ENCODE measurements at places on chromosomes 5 and 9. TPM values are rescaled to one million over a fixed set of nuclear protein-coding genes. Genes with fewer than 3 reads are reported as not detected.

The IL9 gene
- not detected for total RNA-seq

The LRRC70 gene
- 2.5 TPM for total RNA-seq

DNA sequence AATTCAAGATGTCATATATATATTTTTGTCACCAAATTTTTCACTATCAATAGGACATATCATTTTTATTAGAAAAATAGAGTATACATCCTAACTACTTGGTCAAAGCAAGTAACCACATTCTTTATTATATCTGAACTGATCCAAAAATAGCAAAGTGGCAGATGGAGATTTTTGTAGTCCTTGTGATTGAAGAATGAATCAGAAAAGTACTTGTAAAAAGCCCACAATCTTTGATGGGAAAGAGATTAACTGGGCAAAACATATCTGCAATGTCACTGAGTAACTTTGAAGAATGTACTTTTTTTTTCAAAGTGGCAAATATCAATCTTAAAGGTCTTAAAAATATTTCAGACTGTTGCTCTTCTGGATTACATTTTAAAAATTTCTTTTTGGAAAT lies 1040.6 kb upstream of the SEMA6A start:
- no peak overlapping the region for H3K27ac ChIP-seq
- no peak for DNase-seq
- H3K4me1 ChIP-seq, result no peaks in the 10 kb centered on the region
- H3K36me3 ChIP-seq, result no peaks in the 10 kb centered on the region
- H3K4me3 ChIP-seq, result no peak overlapping the region

DNA sequence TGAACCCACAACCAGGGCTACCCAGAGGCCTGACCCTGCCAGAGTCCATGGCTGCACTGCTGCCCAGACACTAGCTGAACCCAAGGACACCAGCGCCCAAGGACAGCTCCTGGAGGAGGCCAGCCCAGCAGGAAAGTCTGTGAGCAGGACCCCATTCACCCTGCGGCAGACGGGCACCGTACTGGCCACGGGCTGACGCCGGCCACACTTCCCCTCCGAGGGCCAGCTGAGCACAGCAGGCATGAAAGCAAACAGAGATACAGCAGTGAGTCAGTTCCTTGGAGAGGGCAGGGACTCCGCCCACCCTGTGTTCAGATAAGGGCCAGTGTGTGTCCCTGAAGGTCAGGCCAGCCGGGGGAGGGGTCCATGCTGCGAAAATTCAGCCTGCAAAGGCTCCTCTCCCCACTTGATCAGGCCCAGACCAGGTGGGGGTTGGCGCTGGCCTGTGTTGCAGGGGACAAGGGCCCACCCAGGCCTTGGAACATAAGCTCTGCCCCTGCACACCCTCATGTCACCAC lies 3.2 kb downstream of the RNF208 start:
- H3K4me3 ChIP-seq, result no peak overlapping the region
- no peak overlapping the region for H3K27ac ChIP-seq
- no peaks in the 10 kb centered on the region for H3K27me3 ChIP-seq
- H3K4me1 ChIP-seq, result peaks cover 11% of the 10 kb centered on the region
- no peak for DNase-seq

GRCh38 chr5:111755345-111755941 lies 1.6 kb downstream of the NREP start:
- no peak for DNase-seq
- peaks cover 6% of the 10 kb centered on the region for H3K4me1 ChIP-seq
- no peak overlapping the region for H3K27ac ChIP-seq
- no peak overlapping the region for H3K4me3 ChIP-seq
- H3K27me3 ChIP-seq, result no peaks in the 10 kb centered on the region

The SPARC gene
- total RNA-seq, result 992 TPM

The DRD1 gene
- total RNA-seq, result 0.15 TPM

DNA sequence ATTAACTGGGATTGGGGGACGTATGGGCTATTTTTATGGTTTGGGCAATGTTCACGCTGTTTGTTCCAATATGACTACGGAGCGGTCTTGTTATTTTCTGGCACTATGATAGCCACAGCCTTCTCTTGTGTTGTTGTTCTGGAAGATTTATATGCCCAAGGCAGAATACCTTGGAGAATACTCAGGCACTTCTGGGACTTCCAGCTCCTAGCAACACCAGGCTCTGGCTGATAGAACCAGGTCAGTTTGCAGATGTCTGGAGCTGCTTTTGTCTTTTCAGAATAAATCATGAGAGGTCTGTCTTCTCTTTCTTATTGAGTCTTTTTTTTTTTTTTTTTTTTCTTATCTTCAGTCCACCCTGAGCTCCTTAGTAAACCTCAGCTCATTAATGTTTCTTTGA lies 262.5 kb downstream of the MED10 start:
- H3K4me1 ChIP-seq, result no peaks in the 10 kb centered on the region
- H3K27me3 ChIP-seq, result no peaks in the 10 kb centered on the region
- no peaks in the 10 kb centered on the region for H3K36me3 ChIP-seq

The AIF1L gene
- total RNA-seq, result 3.6 TPM

The AKNA gene
- total RNA-seq, result 47.7 TPM

DNA sequence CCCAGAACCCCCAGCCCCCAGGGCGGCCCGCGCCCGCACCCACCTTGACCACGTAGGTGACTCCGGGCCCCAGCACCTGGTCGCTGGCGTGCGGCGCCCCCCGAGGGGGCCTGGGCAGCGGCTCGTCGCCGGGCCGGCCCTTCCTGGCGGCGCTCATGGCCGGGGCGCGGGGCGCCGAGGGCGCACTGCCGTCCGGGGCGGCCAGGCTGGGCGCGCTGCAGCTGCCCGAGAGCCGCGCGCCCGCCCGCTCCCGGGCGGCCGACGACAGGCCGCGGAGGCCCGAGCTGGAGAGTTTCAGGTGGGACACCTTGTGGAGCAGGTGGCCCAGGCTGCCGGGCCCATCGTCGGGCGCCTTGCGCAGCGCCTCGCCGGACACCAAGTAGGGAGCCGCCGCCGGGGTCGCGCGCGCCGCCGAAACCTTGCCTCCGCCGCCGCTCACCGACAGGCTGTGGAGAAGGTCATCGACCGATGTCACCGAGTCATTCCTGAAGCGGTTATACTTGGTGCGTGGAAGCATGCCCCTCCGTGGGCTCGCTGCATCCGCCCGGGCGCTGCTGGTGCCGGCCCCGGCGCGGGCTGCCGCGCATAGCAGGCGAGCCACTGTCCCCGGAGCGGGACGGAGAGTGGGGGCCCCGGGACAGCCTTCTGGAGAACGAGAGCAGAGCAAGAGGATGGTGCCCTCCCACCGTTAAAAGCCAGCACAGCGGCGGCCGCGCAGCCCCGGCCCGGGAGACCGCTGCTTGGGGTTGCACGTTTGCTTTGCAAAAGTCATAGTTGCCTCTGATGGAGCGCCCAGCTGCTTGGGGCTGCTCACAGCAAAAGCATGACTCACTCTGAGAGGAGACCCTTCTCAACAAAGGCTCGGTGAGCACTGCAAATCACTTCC lies at the start of gene SHC3:
Gene SHC3, minus strand, starts transcription at position 875 of the 886 bp plus-strand sequence. Its CDS starts 358 bp downstream, at position 517.
- H3K27ac ChIP-seq, result no peak within 1 kb of the TSS
- no peak for DNase-seq
- peak within 1 kb of the TSS; percentile 31 for H3K4me3 ChIP-seq
- no peaks in the 10 kb centered on the region for H3K36me3 ChIP-seq
- peaks cover 4% of the 10 kb centered on the region for H3K4me1 ChIP-seq
- H3K27me3 ChIP-seq, result no peaks in the 10 kb centered on the region

DNA sequence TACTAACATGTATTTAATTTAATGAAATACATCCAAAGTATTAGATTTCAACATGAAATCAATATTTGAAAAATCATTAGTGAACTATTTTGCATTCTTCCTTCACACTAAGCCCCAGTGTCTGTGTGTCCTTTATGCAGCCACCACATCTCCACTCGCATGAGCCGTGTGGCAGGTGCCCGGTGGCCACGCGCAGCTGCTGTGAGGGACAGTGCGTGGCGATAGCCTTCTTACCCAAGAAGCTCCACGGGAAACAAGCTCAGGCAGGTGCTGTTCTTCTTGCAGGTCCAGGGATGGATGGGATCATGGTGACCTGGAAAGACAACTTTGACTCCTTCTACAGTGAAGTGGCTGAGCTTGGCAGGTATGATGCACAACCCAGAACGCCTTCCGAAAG lies 79.3 kb upstream of the OTULINL start:
- H3K27ac ChIP-seq, result no peak overlapping the region
- no peaks in the 10 kb centered on the region for H3K27me3 ChIP-seq
- no peaks in the 10 kb centered on the region for H3K4me1 ChIP-seq

DNA sequence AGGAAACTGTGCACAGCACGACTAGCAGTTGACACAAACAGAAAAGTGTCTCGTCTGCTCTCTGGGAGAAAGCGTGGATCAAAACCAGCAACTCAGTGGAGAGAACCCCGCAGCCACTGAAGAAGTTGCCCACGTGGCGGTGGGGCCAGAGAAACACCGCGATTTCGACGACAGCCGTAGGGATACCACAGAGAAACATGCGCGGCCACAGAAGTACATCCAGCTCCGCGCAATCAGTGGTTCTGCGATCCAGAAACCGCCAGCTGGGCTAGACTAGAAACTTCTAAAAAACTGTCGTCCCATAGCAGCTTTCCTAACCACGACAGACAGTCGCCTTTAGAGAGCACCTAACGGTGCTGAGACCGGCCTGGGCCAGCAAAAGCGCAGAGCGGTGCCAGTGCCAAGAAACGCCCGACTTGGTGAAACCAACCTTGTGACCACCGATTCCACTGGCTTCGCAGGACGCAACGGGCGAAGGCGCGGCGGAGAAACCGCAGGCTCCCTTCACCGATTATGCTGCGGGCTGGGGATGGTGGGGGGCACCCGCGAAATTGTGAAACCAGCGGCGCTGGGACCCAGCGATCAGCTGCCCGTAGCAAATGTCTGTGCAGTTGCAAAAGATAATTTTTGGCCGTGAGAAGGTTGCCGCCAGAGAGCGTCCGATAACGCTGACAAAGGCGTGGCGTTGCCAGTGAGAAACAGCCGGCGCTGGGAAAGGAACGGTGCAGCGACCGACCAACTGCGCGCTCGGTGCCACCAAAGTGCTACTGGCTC lies 2.7 kb upstream of the ANXA2R start:
- no peaks in the 10 kb centered on the region for H3K4me1 ChIP-seq
- no peaks in the 10 kb centered on the region for H3K36me3 ChIP-seq
- DNase-seq, result peak; percentile 75
- H3K4me3 ChIP-seq, result peak overlapping the region; percentile 61

DNA sequence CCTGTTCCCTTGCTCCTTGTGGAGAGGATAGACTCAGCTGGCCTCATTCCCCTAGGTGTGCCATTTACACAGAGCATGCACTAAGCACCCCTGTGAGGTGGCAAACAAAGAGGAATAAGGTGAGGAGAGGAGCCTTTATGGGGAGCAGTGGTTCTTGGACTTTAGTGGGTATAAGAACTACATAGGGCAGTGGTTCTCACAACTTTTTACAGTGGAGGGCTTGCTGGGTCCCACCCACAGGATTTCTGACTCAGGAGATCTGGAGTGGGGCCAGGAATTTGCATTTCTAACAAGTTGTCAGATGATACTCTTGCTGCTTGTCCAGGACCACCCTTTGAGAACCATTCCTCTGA lies 42.0 kb downstream of the CSF1R start:
- H3K36me3 ChIP-seq, result no peaks in the 10 kb centered on the region
- no peak for DNase-seq
- H3K27me3 ChIP-seq, result no peaks in the 10 kb centered on the region
- peaks cover 10% of the 10 kb centered on the region for H3K4me1 ChIP-seq
- no peak overlapping the region for H3K4me3 ChIP-seq

GRCh38 chr9:131018621-131019020 lies 9.6 kb downstream of the LAMC3 start:
- no peak overlapping the region for H3K27ac ChIP-seq
- H3K27me3 ChIP-seq, result no peaks in the 10 kb centered on the region
- H3K36me3 ChIP-seq, result no peaks in the 10 kb centered on the region
- peaks cover 3% of the 10 kb centered on the region for H3K4me1 ChIP-seq
- no peak for DNase-seq

- no peaks in the 10 kb centered on the region for H3K27me3 ChIP-seq
- H3K4me1 ChIP-seq, result peaks cover 14% of the 10 kb centered on the region
- DNase-seq, result peak; percentile 44
- H3K4me3 ChIP-seq, result no peak overlapping the region
- H3K36me3 ChIP-seq, result no peaks in the 10 kb centered on the region
- peak overlapping the region; percentile 65 for H3K27ac ChIP-seq
Measured at GRCh38 chr5:176394881-176395675, 6.5 kb downstream of the HIGD2A start.

DNA sequence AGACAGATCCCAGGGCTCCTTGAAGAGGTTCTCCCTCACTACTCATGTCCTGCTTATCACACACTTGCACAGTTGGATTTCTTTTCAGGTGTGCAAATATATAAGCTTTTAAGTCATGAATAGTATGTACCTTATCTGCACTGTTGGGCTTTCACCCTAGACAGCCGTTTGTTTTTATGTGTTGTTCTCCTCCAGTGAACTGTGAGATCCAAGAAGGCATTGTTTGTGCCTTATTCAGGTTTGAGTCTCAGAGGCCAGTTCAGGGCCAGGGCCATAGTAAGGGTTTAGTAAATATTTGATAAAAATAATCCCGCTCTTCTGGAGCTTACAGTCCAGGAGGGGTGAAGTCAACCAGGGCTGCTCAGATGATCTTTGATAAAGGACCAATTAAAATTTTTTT lies 480.0 kb downstream of the TMEM38B start:
- no peaks in the 10 kb centered on the region for H3K36me3 ChIP-seq
- no peaks in the 10 kb centered on the region for H3K27me3 ChIP-seq
- DNase-seq, result no peak
- H3K27ac ChIP-seq, result no peak overlapping the region
- no peak overlapping the region for H3K4me3 ChIP-seq

DNA sequence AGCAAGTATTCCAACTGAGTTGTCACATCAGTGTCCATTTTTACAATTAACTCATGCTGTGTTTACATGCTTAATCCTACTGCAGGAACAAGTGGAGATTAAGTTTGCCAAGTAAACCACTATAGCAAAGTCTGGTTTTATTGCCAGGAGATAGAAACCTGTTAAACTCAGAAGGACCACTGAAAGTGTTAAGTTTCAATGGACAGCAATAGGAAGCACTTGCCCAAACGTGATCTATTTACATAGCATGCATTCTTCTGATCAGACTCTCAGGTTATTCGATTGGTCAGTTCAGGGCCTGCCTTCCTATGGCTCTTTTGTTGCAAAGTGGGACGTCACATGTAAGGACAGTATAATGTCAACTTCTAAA lies 28.0 kb upstream of the IFNK start:
- no peak overlapping the region for H3K4me3 ChIP-seq
- no peaks in the 10 kb centered on the region for H3K27me3 ChIP-seq
- peaks cover 4% of the 10 kb centered on the region for H3K4me1 ChIP-seq

GRCh38 chr5:178483620-178484019 lies 106.6 kb downstream of the COL23A1 start:
- H3K4me3 ChIP-seq, result no peak overlapping the region
- H3K36me3 ChIP-seq, result no peaks in the 10 kb centered on the region
- H3K4me1 ChIP-seq, result peaks cover 1% of the 10 kb centered on the region
- H3K27ac ChIP-seq, result no peak overlapping the region

The ANKRD31 gene
- 0.36 TPM for total RNA-seq

The NR6A1 gene
- total RNA-seq, result 0.57 TPM

- H3K4me1 ChIP-seq, result peaks cover 4% of the 10 kb centered on the region
- no peak overlapping the region for H3K4me3 ChIP-seq
- H3K27ac ChIP-seq, result no peak overlapping the region
- DNase-seq, result no peak
- no peaks in the 10 kb centered on the region for H3K27me3 ChIP-seq
Measured at GRCh38 chr5:67146574-67146973, 50.0 kb downstream of the CD180 start.

All from ovary (tissue), 10 donors.